ENCODE measurements at places on chromosomes 12 and 14.
A peak's percentile ranks its signal among the peaks of the same experiment; 100 is the strongest.

- DNase-seq, result no peak
Measured at GRCh38 chr12:25266497-25266896, 15.8 kb upstream of the KRAS start.

DNA sequence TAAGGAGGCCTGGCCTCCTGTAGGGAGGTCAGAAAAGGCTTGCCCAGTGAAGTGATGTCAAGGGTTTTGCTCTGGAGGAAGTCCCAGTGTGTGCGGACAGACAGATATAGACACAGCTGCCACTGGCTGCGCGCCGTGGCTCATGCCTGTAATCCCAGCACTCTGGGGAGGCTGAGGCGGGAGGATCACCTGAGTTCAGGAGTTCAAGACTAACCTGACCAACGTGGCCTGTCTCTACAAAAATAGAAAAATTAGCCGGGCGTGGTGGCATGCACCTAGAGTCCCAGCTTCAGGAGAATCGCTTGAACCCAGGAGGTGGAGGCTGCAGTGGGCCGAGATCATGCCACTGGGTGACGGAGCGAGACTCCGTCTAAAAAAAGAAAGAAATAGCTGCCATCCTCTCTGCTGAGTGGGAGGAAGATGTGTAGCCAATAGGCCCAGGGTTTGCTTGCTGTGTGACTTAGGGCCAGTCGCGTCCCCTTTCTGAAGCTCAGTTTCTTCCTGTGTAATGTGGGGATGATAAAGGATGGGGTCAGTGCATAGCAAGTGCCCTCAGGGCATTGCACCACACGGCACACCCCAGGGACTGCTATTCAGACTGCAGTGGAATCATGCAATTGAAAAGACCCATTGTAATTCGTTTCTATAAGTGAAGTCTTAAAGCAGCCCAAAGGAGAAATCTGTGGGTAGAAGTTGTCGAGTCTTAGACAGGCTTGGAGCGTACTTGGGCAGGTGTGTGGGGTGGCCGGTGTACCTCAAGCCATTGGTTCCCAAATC lies 18.7 kb upstream of the MLEC start:
- DNase-seq, result no peak

- DNase-seq, result no peak
Measured at GRCh38 chr14:70924521-70924920, 17.3 kb downstream of the PCNX1 start.

DNA sequence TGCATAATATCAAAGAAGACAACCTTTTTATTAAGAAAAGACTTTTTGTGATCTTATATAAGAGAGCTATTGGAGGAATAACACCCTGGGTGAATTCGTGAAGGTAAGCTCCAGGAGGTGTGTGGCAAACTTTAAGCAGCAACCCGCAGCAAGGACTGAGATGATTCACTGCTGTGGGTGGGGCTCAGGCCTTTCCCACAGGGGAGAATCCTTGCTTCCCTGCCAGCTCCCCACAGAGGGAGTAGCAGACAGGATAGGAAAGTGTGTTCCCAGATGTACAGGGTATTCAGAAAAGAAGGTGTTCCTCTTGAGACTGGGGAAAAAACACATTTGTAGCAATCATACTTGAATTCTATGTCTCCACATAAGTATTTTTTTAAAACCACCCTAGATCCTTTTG lies 9.2 kb downstream of the NDUFA12 start:
- DNase-seq, result peak; percentile 80

DNA sequence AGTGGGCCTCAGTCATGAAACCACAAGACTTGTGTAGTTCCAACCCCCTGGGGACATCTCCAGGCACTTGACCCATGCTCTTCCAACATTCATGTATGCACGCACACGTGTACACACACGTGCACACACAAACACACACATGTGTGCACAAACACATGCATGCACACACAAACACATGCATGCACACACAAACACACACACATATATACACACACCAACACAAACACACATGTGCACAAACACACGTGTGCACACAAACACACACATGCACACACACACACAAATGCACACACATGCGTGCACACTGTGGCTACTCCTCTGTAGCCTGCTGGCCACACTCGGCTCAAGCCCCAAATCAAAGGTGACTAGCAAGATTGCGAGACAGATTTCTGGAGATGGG lies 22.8 kb downstream of the BDKRB2 start:
- no peak for DNase-seq

- no peak for DNase-seq
Measured at GRCh38 chr12:111238075-111238734, 130.7 kb downstream of the PHETA1 start.

DNA sequence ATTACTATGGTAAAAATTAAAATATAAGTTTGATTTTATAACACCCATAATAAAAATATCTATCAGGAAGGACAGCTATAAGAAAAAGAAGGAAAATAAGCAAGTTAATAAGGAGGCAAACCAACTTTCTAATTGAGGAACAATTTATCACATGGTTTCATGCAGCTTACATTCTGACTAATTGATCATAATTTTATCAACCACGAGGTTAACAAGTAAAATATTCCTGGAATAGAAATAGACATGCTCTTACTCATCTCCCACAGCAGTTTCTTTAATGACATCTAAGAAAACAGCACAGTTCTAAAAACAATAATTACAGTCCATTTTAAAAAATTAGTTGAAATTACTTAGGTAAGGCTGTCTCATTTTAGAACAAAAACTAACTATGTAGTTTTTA lies 130.8 kb upstream of the KRR1 start:
- no peak for DNase-seq

DNA sequence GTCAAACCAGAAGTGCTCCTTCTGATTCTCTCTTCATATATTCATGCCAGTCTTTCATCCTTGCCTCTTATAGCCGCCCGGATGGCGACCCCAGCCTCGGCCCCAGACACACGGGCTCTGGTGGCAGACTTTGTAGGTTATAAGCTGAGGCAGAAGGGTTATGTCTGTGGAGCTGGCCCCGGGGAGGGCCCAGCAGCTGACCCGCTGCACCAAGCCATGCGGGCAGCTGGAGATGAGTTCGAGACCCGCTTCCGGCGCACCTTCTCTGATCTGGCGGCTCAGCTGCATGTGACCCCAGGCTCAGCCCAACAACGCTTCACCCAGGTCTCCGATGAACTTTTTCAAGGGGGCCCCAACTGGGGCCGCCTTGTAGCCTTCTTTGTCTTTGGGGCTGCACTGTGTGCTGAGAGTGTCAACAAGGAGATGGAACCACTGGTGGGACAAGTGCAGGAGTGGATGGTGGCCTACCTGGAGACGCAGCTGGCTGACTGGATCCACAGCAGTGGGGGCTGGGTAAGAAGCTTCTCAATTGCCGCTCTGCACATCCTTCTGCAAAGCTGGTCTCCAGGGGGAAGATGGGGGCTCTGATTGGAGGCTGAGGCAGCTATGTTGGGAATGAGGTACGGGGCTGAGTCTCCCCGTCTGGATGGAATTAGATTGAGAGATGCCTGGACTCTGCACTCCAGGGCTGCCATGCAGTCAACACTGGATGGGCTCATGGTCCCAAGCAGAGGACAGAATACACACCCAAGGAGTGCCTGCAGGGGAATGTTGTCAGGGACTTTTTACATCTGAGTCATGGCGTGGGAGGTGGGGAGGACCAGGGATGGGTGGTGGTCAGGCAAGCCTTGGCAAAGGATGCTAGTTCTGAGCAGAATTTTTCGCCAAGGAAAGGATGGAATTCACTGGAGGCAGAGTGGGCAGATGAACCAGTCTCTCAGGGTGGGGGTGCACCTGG lies 1.3 kb downstream of the BCL2L2 start:
- DNase-seq, result peak; percentile 8

DNA sequence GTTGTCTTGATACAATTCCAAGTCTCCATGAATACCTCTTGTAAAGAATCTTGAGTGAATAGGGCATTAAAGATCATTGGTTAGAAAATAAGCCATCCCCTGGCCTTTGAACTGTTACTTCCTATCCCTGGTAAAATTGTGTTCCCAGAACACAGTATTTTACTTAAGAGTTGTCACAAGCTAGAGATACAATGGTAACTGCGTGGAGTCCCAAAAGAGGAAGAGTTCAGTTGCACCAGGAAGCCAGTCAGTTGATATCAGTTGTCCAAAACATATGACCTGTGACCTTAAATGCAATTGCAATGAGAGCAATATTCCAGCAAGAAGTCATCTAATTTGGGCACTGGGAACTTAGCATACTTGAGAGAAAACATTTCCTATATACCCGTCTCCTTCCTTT lies 117.3 kb downstream of the NEDD1 start:
- no peak for DNase-seq

- DNase-seq, result peak; percentile 52
Measured at GRCh38 chr12:48991247-48992050, 7.7 kb downstream of the DDN start.

- DNase-seq, result peak; percentile 2
Measured at GRCh38 chr14:32078858-32079216, 1.7 kb downstream of the ARHGAP5 start.

DNA sequence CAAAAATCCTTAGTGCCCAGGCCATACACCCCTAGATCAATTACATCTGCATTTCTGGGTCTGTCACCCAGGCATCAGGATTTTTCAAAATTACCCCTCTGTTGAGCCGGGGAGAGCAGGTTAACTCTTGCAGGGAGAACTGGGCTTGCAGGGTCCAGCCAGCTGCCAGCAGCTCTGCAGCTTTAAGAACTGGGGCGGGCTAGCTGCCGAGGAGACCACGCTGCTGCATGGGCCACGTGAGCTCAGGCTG lies at the start of gene DGLUCY:
Gene DGLUCY, plus strand, starts transcription at position 245 of the 250 bp plus-strand sequence. CDS start 46,222 bp downstream, outside the sequence.
- DNase-seq, result no peak

GRCh38 chr12:3537719-3538465 lies 46.9 kb downstream of the PRMT8 start:
- DNase-seq, result no peak

DNA sequence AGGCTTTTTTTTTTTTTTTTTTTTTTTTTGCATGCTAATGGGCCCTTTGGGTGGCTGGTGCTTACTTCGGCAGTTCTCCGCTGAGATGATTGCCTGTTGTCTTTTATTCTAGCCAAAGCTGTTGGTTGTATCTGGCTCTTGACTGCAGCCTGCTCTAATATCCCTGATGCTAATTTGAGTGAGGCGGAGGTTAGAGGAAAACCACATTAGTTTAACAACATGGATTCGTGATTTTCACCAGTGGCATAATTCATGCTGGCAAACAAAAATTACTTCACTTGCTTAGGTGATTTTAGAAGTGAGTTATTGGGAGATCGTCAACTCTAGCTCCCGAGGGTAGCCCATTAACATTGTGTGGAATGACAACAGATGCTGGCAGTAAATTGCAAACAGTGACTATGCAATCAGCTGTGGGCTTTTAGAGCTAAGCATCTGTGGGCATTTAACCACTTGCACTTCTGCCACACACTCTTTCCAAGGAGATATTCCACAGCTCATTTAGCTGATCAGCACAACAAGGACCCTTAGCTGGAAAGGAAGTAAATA lies 97.6 kb upstream of the ZDHHC17 start:
- DNase-seq, result no peak

- no peak for DNase-seq
Measured at GRCh38 chr14:94001016-94001415, 3.9 kb downstream of the CCDC197 start.

DNA sequence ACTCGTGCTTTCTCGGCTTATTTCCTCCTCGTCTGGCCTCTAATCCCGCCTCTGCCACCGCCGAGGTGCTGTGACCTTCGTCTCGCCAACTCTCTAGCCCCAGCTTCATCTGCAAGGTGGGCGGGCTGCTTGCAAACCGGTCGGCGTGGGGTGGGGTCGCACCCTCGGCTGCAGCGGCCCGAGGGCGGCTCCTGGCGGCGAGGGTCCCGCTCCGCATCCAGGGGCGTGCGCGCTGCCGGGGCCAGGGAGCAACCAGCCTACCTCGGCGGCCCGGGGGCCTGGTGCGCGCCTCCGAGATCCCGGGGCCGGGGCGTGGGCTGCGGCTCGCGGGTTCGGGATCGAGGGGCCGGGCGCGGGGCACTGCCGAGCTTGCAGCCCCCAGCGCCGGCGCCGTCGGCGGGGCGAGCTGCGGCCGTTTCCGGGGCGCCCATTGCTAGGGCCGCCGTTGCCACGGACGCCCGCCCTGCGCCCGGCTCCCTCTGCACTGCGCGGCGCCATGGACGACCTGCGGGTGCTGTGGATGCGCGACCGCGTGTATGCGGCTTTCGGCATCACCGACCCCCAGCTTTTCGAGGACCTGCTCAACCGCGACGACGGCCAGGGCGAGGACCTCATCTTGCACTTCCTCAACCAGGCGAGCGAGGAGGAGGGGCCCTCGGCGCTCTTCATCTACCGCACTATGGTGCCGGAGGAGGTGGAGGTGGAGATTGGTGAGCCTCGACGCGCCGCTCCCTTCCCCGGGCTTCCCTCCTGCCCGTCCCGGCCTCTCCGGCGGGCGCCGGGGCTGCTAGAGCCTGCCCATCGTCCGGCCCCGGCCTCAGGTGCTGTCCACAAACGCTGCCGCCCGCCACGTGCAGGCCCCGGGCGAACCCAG lies at the start of gene DNAH10:
Gene DNAH10, plus strand, starts transcription at position 461 of the 874 bp plus-strand sequence. Its CDS starts 36 bp downstream, at position 497.
- DNase-seq, result no peak

GRCh38 chr14:102125546-102125945 lies 14.2 kb upstream of the WDR20 start:
- no peak for DNase-seq

DNA sequence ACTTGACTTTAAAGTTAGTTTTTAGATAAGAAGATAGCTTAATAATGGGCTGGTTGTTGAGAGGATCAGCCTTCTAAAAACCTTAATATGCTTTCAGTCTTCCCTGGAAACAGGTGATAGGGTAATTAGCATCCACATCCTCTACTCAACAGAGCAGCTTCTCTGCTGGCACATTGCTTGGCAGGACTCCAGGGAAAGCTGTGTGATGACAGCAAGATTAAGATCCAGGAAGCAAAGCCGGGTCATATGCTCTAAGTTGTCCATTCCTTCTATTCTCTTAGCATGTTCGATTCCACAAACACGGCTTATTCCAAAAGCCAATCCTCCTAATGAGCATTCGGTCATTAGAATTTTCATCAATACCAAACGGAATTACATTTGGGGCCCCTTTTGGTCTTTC lies 87.0 kb downstream of the HMGA2 start:
- DNase-seq, result peak; percentile 28

- peak; percentile 10 for DNase-seq
Measured at GRCh38 chr14:69358233-69358963, 39.7 kb downstream of the ERH start.

- peak; percentile 30 for DNase-seq
Measured at GRCh38 chr14:34098045-34098984, 147.4 kb upstream of the EGLN3 start.

GRCh38 chr14:41606532-41607303 lies at the start of gene LRFN5:
Gene LRFN5 (plus strand): TSS chr14:41606876.
- no peak for DNase-seq

DNA sequence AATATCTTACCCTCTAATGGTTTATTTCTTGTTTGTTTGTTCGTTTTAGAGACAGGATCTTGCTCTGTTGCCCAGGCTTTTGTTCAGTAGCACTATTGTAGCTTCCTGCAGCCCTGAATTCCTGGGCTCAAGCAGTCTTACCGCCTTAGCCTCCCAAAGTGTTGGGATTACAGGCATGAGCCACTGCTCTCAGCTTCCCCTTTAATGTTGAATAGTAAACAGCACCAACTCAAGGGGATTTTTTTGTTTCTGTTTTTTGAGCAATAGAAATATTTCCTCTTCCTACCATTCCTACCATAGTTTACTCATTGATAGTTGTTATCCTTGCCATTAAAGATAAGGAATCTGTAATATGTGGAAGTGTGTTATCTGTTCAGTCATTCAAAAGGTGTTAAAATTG lies 10.7 kb downstream of the ARID4A start:
- DNase-seq, result no peak

GRCh38 chr12:131671871-131672270 lies 39.0 kb upstream of the SFSWAP start:
- no peak for DNase-seq
